ENCODE measurements at places on chromosomes 3 and 15.

DNA sequence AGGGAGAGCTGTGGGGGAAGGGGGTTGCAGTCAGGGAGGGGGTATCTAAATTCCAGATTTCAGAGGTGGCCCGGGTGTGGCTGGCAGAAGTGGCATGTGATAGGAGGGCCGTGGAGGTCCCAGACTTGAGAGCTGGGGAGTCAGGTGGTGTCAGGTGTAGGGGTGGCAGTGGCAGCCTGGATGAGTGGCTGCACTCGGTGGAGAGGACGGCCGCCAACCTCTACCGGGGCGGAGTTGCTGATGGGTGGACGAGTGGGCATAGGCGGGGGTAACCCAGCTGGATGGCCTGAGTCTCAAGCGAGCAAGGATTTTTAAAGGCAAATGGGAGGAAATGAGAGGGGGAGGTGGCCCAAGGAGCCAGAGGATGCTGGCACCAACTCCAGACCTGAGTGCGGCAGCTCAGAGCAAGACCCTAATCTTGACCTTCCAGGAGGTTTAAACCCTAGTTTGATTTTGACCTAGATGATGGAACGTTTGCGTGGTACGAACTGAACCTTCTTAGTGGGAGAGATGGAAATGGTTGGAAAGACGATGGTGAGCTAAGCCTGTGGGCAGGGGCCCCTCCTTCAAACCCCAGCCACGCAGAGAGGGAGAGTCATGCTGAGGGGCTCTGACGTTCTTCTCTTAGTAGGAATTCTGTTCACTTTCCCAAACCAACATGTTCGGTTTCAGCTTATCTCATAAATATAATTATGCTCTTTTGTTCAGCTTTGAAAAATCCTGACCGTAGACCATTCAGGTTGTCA lies 8.0 kb downstream of the TRAK1 start:
- DNase-seq: no peak

GRCh38 chr15:35055416-35056105 lies 29.5 kb downstream of the NANOGP8 start:
- no peak for DNase-seq

GRCh38 chr15:69289342-69290146 lies 9.2 kb upstream of the PAQR5 start:
- DNase-seq: no peak

GRCh38 chr15:49918121-49918520 lies 200.9 kb downstream of the ATP8B4 start:
- DNase-seq: no peak

DNA sequence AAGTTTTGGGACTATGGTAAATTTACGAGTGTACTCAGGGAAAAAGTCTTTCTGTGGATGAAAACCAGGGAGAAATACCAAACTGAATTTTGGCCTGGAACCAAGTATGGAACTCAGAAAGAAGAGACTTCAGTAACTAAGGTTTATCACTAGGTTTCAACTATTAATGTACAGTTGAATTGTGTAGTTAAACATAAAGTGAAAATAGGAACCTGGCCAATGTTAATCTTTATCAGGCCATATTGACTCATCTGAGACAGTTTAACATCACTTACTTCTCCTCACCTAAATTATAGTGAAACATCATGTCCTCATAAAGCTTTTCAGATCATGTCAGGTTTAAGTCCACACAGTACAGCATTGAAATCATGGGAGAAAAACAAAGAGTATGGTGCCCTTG lies 197.7 kb downstream of the LSAMP start:
- no peak for DNase-seq

DNA sequence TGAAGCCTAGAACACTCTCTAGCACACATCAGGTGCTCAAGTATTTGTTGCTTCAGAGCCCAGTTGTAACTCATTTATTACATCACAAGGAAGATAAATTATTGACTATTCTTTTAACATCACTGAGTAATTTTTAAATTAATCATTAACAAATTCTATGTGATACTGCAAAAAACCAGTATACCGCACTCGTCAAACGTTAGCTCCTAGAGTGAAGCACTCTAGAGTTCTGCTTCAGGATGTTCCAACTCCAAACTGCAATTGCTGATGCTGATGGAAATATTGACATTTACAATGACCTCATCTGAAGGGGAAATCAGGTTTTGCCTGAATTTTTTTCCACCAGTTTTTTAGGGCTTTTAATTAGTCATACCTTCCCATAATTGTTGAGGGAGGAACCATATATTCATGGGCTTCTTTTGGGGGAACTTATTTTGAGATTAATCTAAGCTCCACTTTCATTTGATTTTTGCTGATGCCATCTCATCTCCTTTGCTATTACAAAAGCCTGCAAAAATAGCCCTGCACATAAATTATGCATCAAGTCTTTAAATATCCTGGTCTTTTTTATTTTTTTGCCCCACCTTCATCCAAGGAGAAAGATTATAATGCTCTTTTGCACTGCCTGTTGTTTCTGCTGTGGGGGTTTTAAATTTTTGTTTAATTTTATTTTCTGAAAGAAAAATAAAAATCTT lies 123.0 kb upstream of the STAC start:
- no peak for DNase-seq

DNA sequence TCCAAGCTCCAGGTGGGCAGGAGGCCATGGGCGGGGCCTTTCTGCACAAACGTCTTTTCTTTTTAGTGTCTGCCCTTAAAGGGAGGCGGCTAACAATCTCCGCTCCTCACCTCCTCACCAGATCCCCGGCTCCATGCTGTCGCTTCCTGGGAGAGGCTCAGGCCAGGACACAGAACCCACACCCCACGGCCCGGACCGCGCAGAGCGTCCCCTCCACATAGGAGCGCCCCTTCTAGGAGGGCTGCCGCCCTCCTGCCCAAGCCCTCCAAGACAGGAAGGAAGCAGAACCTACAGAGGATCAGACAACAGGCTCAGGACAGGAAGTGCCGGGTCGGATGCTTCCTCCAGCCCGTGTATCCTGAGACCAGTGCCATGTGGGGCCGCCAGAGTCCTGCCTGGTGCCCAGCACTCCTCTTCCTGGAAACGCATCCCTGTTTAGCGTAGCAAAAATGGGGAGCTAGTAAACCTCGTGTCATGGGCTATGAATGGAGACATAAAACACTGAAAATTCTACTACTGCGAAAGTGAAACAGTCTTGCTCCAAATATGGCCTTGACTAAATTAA lies 83.2 kb upstream of the ATP10A start:
- no peak for DNase-seq

DNA sequence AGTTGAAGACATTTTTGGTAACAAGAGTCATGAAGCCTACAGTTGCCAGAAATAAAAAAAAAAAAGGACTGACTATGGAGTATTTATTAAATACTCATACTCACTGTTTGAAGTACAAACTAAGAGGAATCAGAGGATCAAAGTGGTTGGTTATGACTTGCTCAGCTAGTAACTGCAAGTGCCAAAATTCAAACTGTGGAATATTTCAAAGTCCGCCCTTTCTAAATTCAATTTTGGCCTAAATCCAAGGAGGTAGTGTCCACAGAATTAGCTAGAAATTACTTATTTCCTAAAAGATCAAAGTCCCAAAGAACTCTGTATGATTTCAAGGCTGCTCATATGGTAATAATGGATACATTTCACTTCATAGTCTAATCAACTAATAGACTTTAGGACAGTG lies 274.5 kb downstream of the ZBTB20 start:
- no peak for DNase-seq

GRCh38 chr3:184325715-184326369 lies 11.4 kb downstream of the EIF4G1 start:
- no peak for DNase-seq

DNA sequence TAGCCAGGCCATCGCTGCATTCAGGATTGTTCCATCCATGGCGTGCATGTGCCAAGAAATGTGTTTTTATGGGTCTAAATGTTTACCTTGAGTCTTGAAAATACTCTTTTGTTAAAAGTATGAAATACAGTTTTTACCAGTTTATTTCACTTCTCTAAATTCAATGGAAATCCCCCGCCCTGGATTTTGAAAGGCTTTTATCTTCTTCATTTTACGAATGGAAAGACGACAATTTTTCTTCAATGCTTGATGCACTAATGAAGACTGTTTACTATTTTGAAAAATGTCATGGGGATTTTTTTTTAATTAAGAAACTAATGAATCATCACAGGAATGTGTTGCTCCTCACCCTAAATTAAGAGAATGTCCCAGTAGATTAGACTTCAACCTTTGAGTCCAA lies 83.5 kb downstream of the FAM81A start:
- DNase-seq: no peak

DNA sequence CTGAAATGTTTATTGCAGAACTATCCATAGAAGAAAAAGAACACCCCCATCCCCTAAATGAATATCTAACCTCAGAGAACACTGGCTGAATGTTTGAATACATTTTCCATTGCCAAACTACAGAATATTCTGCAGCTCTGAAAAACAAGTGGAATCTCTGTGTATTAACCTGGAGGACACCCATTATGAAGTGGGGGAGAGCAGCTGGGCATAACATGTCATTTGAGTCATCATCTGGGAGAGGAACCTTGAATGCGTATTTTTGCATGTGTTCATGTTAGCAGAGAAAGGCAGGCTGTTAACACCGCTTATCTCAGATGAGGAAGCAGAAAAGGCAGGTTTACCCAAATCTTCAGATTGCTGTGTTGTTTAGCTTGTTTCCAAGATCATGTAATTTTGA lies 31.5 kb downstream of the ESYT3 start:
- DNase-seq: no peak

DNA sequence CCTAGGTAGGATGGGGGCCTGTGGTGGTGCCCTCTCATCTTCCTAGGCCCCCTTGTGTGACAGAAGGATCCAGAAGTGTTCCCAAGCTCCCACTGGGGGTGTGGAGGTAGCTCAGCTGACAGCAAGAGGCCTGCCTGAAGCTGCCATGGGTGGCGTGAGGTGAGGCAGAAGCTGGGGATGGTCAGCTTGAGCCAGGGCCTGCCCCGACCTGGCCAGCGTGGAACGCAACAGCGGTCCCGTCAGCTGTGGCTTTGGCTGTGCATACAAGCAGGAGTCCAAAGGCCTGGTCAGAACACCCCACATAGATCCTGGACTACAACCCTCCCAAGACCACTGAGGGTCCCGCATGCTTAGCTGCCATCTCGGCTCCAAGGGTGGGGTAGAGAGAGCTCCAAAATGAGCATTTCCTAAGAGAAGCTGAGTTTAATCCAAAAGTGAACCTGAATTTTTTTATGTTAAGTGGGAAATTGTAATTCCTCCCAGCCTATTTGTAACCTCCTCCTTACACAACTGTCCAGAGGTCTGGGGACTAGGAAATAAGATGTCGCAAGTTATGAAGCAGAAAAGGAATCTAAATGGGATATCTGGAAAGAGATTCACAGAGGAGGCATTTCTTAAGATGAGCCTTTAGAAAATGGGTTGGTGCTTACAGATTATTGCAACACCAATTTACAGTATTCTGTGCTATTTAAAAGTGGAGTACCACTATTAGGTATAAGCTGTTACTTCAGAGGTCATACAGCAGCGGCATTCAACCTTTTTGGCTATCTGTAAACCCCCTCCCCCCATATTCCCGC lies 9.9 kb upstream of the PLA2G4D start:
- no peak for DNase-seq

GRCh38 chr15:85639752-85640381 lies 154.9 kb downstream of the KLHL25 start:
- no peak for DNase-seq

DNA sequence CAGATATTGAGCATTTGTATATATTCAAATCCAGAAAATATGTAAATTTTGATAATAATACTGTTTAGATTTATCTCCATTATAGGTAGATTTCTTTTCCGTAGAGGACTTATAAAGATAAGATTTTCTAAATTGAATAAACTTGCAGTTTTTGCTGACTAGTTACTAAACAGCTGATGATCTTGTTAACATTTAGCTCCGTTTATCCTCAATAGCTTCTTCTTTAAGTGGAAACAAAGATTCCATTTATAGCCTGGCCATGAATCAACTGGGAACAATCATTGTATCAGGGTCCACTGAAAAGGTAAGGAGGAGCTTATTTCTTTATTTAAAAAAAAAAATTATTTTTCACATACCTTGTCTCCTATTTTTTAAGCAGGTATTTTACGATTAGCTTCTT lies 16.7 kb downstream of the WDR48 start:
- peak; percentile 56 for DNase-seq
